ENCODE measurements at places on chromosomes 6 and 20. TPM values are rescaled to one million over a fixed set of nuclear protein-coding genes. Genes with fewer than 3 reads are reported as not detected.

GRCh38 chr6:165109011-165109410 lies 200.4 kb downstream of the C6orf118 start:
- no peaks in the 10 kb centered on the region for H3K27me3 ChIP-seq
- no peak overlapping the region for H3K4me3 ChIP-seq
- no peaks in the 10 kb centered on the region for H3K36me3 ChIP-seq
- no peak overlapping the region for H3K27ac ChIP-seq
- H3K4me1 ChIP-seq: no peaks in the 10 kb centered on the region
- no peak for DNase-seq

- H3K27me3 ChIP-seq: no peaks in the 10 kb centered on the region
- H3K4me3 ChIP-seq: no peak overlapping the region
- no peak overlapping the region for H3K27ac ChIP-seq
Observed at GRCh38 chr6:145278163-145278807, 457.0 kb downstream of the EPM2A start.

IYD gene
- not detected for total RNA-seq

- H3K36me3 ChIP-seq: peaks cover 24% of the 10 kb centered on the region
- no peak overlapping the region for H3K4me3 ChIP-seq
- H3K27ac ChIP-seq: no peak overlapping the region
- no peaks in the 10 kb centered on the region for H3K27me3 ChIP-seq
- peak; percentile 22 for DNase-seq
Observed at GRCh38 chr20:49283703-49284625, 6.1 kb upstream of the ZNFX1 start.

- no peak overlapping the region for H3K4me3 ChIP-seq
- no peak for DNase-seq
- no peaks in the 10 kb centered on the region for H3K36me3 ChIP-seq
- no peaks in the 10 kb centered on the region for H3K4me1 ChIP-seq
Observed at GRCh38 chr20:6525447-6526303, 241.8 kb upstream of the BMP2 start.

GRCh38 chr6:41894366-41895299 lies 542 bp downstream of the USP49 start:
- H3K27ac ChIP-seq: no peak overlapping the region
- H3K4me3 ChIP-seq: peak overlapping the region; percentile 45
- DNase-seq: no peak
- peaks cover 17% of the 10 kb centered on the region for H3K4me1 ChIP-seq
- no peaks in the 10 kb centered on the region for H3K36me3 ChIP-seq
- no peaks in the 10 kb centered on the region for H3K27me3 ChIP-seq

ARMC2 gene
- total RNA-seq: 9.9 TPM

DNA sequence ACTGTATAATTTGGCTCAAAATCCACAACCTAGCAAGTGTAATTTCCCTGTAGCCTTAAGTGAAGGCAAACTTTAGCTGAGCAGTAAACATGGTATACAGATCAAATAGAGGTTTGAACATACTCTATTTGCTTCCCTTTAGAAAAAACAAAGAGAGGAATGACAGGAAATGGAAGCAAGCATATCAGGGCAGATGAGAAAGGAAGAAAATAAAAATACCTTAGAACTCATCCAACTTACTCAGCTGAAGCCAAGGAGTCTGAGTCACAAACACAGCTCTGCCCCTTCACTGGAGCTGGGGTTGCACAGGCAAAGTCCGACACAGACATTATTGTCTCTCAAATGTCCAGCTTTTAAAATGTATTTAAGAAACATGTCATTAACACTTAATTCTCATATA lies 379.9 kb upstream of the IRAK1BP1 start:
- no peaks in the 10 kb centered on the region for H3K4me1 ChIP-seq
- H3K4me3 ChIP-seq: no peak overlapping the region
- DNase-seq: no peak
- no peaks in the 10 kb centered on the region for H3K36me3 ChIP-seq

DNA sequence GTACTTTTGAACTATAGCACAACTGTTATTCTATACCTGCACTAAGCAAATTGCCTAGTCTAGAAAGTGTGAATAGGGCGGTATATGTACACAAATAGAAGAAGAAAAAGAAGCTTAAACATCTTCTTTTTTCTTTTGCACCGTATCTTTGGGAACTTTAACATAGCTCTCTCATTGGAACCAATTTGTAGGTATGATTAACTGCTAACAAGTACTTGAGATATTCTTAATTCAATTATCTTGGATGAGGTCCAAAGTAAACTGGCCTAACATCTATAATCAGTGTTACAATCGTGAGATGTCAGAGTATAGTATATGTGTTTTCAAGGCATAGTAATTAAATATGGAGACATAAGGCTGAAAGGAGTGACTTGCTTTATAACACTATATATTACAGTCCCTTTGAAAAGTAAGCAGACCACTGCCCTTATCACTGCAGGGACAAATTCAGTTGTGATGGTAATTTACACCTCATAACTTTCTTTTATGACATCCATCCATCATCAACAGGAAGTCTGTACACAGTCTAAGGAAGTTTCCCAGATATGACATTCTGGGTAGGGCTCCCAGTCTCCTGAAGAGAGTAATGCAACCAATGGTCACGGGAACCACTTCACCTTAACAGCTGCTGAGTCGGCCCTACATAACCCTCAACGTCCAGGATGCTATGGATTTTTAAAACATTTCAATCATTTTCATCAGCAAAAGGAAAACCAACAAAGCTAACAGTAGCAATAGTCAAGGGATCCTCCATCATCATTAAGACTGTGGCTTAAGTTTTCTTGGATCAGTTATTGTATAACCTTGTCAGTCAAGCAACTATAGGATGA lies 37.6 kb downstream of the NKAIN2 start:
- H3K27ac ChIP-seq: no peak overlapping the region
- no peak for DNase-seq
- H3K4me3 ChIP-seq: no peak overlapping the region
- H3K27me3 ChIP-seq: no peaks in the 10 kb centered on the region
- H3K36me3 ChIP-seq: no peaks in the 10 kb centered on the region

GRCh38 chr6:109097661-109098060 lies 2.4 kb downstream of the CEP57L1 start:
- no peak overlapping the region for H3K27ac ChIP-seq
- no peaks in the 10 kb centered on the region for H3K36me3 ChIP-seq
- no peaks in the 10 kb centered on the region for H3K27me3 ChIP-seq
- H3K4me1 ChIP-seq: peaks cover 22% of the 10 kb centered on the region

- H3K4me1 ChIP-seq: no peaks in the 10 kb centered on the region
- no peak overlapping the region for H3K4me3 ChIP-seq
- no peaks in the 10 kb centered on the region for H3K27me3 ChIP-seq
- DNase-seq: no peak
Observed at GRCh38 chr6:118514689-118515088, 33.4 kb upstream of the PLN start.

COL21A1 gene
- not detected for total RNA-seq

- no peaks in the 10 kb centered on the region for H3K36me3 ChIP-seq
- H3K4me3 ChIP-seq: no peak overlapping the region
- H3K27me3 ChIP-seq: no peaks in the 10 kb centered on the region
- H3K27ac ChIP-seq: no peak overlapping the region
- DNase-seq: no peak
- no peaks in the 10 kb centered on the region for H3K4me1 ChIP-seq
Observed at GRCh38 chr6:160356074-160356744, 8.0 kb downstream of the SLC22A3 start.

- no peaks in the 10 kb centered on the region for H3K4me1 ChIP-seq
- DNase-seq: no peak
- no peaks in the 10 kb centered on the region for H3K27me3 ChIP-seq
- H3K4me3 ChIP-seq: no peak overlapping the region
- H3K36me3 ChIP-seq: peaks cover 5% of the 10 kb centered on the region
Observed at GRCh38 chr6:163579111-163579879, 164.8 kb downstream of the QKI start.

CLIC5 gene
- total RNA-seq: 0.80 TPM

DNA sequence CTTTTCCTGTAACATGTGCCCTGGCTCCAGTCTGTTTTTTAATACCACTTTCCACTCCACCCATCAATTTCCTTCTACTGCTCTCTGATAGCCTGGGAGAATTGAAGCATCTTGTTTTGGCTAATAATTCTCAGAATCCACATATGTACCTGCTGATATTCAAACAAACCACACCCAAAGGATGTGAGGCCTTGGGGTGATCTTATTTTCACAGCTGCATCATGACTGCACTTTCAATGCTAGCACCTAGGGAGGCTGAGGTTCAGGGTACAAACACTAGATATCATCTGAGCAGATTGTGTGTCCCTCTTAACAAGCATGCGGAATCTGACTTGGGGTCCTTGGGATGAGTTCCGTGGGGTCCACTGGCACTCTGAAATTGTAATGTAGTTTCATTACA lies 12.7 kb downstream of the FNDC1 start:
- H3K36me3 ChIP-seq: no peaks in the 10 kb centered on the region
- peaks cover 9% of the 10 kb centered on the region for H3K27me3 ChIP-seq
- H3K27ac ChIP-seq: no peak overlapping the region

GRCh38 chr6:137102050-137102848 lies 57.5 kb upstream of the IL20RA start:
- peaks cover 91% of the 10 kb centered on the region for H3K4me1 ChIP-seq
- peak overlapping the region; percentile 25 for H3K4me3 ChIP-seq
- peak overlapping the region; percentile 97 for H3K27ac ChIP-seq
- H3K27me3 ChIP-seq: no peaks in the 10 kb centered on the region
- no peaks in the 10 kb centered on the region for H3K36me3 ChIP-seq
- peak; percentile 80 for DNase-seq

- H3K4me3 ChIP-seq: no peak overlapping the region
- no peak overlapping the region for H3K27ac ChIP-seq
- no peaks in the 10 kb centered on the region for H3K4me1 ChIP-seq
- H3K27me3 ChIP-seq: no peaks in the 10 kb centered on the region
- H3K36me3 ChIP-seq: no peaks in the 10 kb centered on the region
Observed at GRCh38 chr6:105318660-105319059, 84.2 kb downstream of the PREP start.

GRCh38 chr20:1034415-1034789 lies 32.3 kb upstream of the RSPO4 start:
- H3K4me3 ChIP-seq: no peak overlapping the region
- DNase-seq: no peak
- peaks cover 8% of the 10 kb centered on the region for H3K4me1 ChIP-seq
- H3K27me3 ChIP-seq: no peaks in the 10 kb centered on the region

DNA sequence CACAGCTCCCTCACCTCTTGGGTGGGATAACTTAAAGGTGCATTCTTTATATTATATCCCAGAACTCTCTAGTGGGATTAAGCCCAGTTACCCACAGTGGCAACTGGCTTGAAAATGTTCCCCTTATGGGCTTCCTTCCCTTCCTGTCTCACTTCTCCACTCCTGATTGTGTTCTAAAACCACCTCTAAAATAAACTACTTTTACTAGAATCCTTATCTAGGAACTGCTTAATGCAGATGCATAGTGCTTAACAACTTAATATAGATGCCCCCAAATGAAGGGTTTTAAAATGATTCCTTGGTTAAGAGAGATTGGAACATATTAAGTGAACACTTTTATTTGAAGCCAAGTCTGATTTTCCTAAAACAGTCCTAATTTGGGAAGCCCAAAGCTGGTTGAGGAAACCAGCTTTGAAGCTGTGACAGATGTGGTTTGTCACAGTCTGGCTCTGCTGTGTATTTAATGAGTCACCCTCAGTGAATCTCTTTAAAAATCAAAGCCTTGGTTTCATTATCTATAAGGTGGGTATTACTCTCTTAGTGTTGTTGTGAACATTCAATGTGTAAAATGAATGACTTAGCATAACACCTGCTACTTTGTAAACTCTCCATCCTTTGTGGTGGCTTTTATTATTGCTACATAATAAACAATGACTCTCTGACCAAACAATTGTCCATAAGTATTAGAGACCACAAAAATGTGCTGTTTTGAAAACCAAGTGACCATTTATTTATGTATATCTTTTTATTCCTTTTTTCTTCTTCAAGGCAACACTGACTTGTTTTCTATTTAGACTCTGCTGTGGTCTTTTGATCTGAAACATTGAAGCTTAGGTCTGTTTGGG lies 24.4 kb downstream of the PLCB1 start:
- H3K36me3 ChIP-seq: no peaks in the 10 kb centered on the region
- no peaks in the 10 kb centered on the region for H3K4me1 ChIP-seq
- no peak overlapping the region for H3K4me3 ChIP-seq
- no peak overlapping the region for H3K27ac ChIP-seq
- DNase-seq: no peak
- H3K27me3 ChIP-seq: no peaks in the 10 kb centered on the region

GRCh38 chr6:5442916-5443315 lies 181.6 kb downstream of the FARS2 start:
- DNase-seq: no peak
- H3K27ac ChIP-seq: no peak overlapping the region
- H3K36me3 ChIP-seq: no peaks in the 10 kb centered on the region

CRISP2 gene
- total RNA-seq: not detected

- H3K27me3 ChIP-seq: no peaks in the 10 kb centered on the region
- H3K4me3 ChIP-seq: no peak overlapping the region
- no peak for DNase-seq
- no peak overlapping the region for H3K27ac ChIP-seq
Observed at GRCh38 chr6:33513213-33513612, 58.8 kb downstream of the ZBTB9 start.

DNA sequence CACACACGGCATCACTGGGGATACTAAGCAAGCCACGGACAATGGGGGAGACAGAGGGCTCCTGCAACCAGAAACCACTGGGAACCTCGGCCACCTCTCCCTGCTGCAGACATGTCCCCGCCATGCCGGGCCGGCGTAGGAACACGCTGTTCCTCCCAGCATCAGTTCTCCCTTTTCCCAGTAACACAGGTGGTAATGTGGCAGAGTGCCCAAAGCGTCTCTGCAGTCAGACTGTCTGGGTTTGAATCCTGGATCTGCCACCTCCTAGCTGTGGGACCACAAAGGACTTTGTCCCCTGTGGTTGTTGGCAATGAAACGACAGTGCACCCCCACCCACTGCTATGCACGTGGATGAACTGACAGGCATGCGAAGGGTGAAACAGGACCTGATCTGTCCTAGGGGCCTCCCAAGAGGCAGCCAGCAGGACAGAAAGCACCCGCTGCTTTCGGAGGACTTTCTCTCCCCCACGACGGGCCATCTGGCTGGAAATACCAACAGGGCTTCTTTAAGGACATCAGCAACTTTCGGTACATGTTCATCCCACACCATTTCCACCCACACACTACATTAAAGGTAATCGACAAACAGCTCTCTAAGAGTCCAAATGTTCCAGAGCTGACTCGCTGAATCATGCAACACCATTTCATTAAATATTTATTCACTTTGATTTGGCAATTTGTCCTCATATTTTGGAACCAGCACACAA lies 74.1 kb downstream of the SULF2 start:
- peaks cover 11% of the 10 kb centered on the region for H3K4me1 ChIP-seq
- H3K27me3 ChIP-seq: peaks cover 3% of the 10 kb centered on the region
- DNase-seq: no peak
- no peak overlapping the region for H3K4me3 ChIP-seq
- no peaks in the 10 kb centered on the region for H3K36me3 ChIP-seq

SNHG17 gene
- 49.6 TPM for total RNA-seq

C6orf58 gene
- not detected for total RNA-seq

NKAIN2 gene
- not detected for total RNA-seq

GRCh38 chr20:60031107-60031506 lies 72.9 kb downstream of the CDH26 start:
- H3K36me3 ChIP-seq: no peaks in the 10 kb centered on the region
- H3K4me3 ChIP-seq: no peak overlapping the region
- H3K4me1 ChIP-seq: no peaks in the 10 kb centered on the region
- no peaks in the 10 kb centered on the region for H3K27me3 ChIP-seq
- H3K27ac ChIP-seq: no peak overlapping the region

- H3K36me3 ChIP-seq: no peaks in the 10 kb centered on the region
- no peak for DNase-seq
- H3K4me3 ChIP-seq: peak overlapping the region; percentile 13
- no peak overlapping the region for H3K27ac ChIP-seq
Observed at GRCh38 chr6:83086751-83087150, 19.3 kb downstream of the DOP1A start.

DIDO1 gene
- 128 TPM for total RNA-seq

TDP2 gene
- total RNA-seq: 63.5 TPM
